ENCODE measurements at places on chromosomes 7 and 10.

DNA sequence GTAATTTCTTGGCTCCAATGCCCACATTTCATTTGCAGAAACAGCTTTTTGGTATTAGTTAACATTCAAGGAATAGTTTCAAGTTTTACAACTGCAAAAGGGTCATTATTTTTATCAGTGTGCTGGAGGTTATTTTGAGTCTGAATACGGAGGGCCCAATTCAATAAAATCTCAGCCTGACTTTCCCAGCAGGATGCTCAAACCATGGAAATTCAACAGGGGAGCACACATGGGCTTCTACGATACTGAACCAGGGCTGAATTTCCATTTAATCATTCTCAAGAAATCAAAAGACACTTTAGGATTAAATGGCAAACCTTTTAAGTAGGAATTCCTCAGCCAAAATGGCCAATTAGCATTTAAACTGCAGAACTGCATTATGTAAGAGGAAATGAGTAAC lies 700.9 kb upstream of the ANKRD30A start:
- DNase-seq, result no peak

DNA sequence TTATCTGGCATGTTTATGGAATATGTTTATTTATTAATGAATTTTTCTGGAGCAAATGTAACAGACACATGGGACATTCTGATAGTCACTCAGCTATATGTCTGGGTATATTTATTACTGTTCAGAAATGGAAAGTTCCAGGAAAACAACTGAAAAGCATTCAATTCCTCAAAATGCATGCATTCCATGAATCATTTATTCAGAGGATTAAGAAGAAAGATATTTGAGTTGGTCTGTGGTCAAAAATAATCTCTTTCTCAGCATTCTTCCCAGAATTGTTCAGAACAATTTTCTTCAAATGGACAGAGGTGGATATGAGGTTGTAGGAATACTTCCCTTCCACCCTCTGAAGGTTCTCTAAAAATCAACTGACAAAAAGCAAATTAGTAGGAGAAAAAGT lies 97.6 kb upstream of the ITGB1 start:
- no peak for DNase-seq

- DNase-seq, result no peak
These were observed 31.7 kb downstream of the WDFY4 start for GRCh38 chr10:48716416-48716815.

DNA sequence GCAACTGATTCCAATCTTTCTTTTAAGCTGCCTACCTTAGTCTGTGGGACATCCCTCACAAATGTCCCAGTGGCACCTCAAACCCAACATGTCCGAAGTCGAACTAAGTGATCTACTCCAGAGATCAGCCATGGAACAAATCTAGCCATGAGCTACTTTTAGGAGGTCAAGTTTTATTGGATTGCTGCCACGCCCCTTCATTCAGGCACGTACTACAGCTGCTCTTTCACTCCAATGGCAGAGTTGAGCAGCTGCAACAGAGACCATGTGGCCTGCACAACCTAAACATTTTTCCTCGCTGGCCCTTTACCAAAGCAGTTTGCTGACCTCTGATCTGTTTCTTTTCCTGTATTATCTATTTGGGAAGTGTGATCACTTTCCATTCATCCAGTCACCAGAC lies 192.4 kb upstream of the CDCA7L start:
- DNase-seq, result no peak

GRCh38 chr10:92789067-92789466 lies 59.3 kb upstream of the EXOC6 start:
- no peak for DNase-seq

GRCh38 chr10:33460505-33461294 lies 126.2 kb upstream of the NRP1 start:
- no peak for DNase-seq

- DNase-seq, result no peak
These were observed 135.1 kb upstream of the YAE1 start for GRCh38 chr7:39430909-39431641.

DNA sequence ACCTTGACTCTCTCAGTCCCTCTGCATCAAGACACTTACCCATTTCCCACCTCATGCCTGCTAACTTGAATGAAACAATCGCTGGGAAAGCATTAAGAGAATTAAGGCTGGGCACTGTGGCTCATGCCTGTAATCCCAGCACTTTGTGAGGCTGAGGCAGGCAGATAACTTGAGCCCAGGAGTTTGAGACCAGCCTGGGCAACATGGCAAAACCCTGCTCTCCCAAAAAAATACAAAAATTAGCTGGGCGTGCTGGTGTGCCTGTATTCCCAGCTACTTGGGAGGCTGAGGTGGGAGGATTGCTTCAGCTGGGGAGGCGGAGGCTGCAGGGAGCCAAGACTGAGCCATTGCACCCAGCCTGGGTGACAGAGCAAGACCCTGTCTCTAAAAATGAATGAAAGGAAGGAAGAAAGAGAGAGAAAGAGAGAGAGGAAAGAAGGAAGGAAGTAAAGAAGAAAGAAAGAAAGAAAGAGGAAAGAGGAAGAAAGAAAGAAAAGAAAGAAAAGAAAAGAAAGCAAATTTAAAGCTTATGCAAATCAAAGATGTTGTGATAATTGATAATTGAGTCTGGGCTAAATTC lies 646 bp downstream of the SERPINE1 start:
- DNase-seq, result no peak

DNA sequence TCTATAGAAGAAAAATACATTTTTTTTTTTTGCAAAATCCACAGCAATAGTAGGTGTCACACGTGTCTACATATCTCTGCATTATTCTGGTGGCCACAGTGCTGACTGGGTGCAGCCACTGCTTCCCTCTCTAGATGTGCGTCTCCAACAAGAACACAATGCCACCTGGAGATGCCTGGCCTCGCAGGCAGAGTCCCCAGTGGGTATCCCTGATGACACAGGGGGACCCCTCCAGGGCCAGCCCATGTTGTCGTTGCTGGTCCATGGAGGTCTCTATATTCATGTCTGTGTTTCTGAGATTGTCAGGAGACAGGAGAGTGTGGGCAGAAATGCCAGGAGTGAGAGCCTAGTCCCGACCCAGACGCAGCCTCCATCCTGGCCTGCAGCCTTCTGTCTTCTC lies 345.9 kb upstream of the SHH start:
- DNase-seq, result no peak

All from NCI-H1436 (cell line).